ENCODE measurements at places on chromosomes 5 and 9.
A peak's percentile ranks its signal among the peaks of the same experiment; 100 is the strongest.

DNA sequence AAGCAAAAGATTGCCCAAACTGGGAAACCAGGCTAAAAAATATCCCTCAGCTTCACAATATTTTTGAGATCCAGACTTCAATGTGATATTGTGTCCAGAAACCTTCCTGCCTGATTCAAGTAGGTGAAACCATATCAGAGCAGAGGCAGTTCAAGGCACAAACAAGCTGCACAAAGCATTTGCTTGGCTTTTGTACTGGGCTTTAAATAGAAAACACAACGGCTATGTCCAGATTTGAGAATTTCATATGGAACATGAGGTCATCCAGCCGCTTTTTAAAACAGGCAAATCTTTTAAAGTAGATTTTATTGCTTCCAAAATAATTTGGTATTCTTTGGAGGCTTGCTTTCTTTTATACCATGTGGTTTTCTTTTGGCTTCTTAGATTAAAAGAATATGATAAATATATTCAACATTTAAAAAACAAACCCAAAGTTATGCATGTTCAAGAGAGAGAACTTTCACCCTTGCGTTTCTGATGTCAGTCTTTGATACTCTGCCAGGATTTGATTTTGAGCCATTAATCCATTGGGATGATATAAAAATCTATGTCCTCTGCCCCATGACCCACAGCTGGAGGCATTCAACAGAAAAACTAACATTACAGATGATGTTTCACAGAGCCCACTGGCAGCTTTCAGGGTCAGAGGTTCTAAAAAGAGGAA, 29.0 kb upstream of the CCDC112 start:
- no peak for DNase-seq

DNA sequence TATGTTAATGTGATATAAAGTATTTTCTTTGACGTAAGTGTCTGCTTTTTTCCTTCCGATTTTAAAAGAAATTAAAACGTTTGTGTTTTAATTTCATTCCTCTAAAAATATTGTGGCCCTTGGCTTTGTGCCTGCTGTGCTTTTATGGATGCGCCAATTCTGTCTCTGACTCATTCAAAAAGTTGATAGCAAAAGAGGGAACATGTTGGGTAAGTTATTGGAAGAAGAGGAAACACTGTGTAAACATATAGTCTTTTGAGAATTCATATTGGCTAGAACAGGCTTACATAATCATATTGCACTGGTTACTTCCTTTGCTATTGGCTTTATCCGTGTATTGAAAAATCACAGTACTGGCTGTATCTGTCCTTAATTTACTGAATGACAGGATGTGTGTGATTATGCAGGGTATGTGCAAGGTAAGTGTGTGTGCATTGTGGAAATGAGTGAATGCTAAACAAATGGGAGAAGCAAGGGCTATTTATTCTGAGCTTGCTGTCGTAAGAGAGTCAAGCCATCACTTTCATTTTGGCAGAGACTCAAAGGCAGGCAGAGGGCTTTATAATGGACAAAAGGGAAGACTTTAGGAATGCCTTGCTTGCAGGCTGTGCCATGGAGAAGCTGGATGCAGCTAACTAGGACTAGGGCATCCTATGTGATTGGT, 67.8 kb downstream of the SGCD start:
- DNase-seq: no peak

GRCh38 chr9:134381671-134382516, 55.6 kb downstream of the RXRA start:
- no peak for DNase-seq

- DNase-seq: no peak
Measured at GRCh38 chr9:5832071-5832537, 813 bp downstream of the ERMP1 start.

DNA sequence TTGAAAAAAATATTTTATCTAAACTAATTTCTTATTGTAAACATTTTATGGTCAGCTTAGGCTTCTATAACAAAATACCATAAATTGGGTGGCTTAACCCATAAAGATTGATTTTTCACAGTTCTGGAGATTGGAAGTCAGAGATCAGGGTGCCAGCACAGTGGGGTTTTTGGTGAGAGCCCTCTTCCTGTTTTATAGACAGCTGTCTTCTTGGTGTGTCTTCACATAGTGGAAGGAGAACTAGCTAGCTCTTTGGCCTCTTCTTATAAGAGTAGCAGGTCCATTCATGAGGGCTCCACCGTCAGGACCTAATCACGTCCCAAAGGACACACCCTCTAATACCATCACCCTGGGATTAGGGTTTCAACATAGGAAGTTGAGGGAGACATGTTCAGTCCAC, 26.6 kb downstream of the OTULINL start:
- DNase-seq: no peak

GRCh38 chr5:31153521-31153920, 40.0 kb upstream of the CDH6 start:
- DNase-seq: peak; percentile 65

DNA sequence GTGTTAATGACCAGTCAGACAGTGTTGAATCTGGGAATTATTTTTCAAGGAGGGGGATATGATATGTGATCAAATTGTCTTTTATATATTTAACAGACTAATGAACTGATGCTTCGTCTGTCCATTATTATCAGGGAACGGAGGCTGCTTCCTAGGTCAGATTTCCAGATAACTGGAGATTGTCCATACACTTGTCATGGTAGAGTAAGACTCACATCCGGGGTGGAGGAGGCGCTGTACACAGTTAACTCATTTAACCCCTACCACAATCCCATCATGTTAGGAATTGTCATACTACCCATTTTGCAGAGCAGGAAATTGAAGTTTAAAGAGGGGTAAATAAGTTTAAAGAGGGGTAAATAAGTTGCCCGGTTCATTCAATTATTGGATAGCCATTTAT, 55.9 kb downstream of the ARHGAP26 start:
- DNase-seq: no peak

GRCh38 chr9:133204335-133204992, 4.6 kb downstream of the OBP2B start:
- DNase-seq: no peak

GRCh38 chr5:64971513-64971912, 202.8 kb downstream of the CWC27 start:
- peak; percentile 44 for DNase-seq

DNA sequence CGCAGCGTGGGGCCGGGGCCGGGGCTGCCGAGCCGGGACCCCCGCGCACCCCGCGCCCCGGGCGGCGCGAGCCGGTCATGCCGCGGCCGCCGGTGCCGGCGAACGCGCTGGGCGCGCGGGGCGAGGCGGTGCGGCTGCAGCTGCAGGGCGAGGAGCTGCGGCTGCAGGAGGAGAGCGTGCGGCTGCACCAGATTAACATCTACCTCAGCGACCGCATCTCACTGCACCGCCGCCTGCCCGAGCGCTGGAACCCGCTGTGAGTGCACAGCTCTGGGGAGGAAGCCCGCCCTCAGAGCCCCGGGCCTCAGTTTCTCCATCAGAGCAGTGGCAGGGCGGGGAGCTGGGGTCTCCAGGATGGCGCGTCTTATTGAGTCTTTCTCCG, 335 bp downstream of the GALNT12 start:
- DNase-seq: no peak

- DNase-seq: no peak
Measured at GRCh38 chr9:98879963-98880310, 63.8 kb upstream of the COL15A1 start.

- no peak for DNase-seq
Measured at GRCh38 chr5:68319706-68320412, 104.3 kb downstream of the PIK3R1 start.

- DNase-seq: no peak
Measured at GRCh38 chr9:68975365-68976043, 38.4 kb downstream of the PRKACG start.

GRCh38 chr5:90334741-90335140, 74.8 kb downstream of the CETN3 start:
- DNase-seq: no peak

- no peak for DNase-seq
Measured at GRCh38 chr9:119234636-119235035, 134.6 kb downstream of the BRINP1 start.

DNA sequence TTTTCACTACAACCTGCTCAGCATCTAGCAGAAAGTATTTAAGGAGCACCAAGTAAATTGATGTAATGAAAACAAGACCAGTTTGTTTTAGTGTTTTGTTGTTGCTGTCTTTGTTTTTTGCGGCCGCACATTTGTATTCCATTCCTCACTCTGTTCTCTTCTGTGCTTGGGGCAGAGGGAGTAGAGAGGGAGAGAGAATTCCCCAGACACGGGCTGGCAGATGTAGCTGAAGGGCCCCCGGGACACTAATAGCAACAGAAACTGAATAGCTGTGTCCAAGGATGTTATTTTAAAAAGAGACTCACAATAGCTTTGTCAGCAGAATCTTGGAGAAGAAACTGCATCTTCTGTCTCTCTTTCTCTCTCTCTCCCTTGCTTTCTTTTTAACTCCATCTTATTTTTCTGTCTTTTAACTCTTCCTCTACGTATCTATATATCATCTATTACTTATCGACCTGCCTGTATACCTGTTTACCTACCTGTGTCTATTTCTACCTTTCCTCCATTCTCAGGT, 145.3 kb downstream of the PAPPA start:
- no peak for DNase-seq

- no peak for DNase-seq
Measured at GRCh38 chr5:126677121-126677520, 76.4 kb downstream of the PHAX start.

DNA sequence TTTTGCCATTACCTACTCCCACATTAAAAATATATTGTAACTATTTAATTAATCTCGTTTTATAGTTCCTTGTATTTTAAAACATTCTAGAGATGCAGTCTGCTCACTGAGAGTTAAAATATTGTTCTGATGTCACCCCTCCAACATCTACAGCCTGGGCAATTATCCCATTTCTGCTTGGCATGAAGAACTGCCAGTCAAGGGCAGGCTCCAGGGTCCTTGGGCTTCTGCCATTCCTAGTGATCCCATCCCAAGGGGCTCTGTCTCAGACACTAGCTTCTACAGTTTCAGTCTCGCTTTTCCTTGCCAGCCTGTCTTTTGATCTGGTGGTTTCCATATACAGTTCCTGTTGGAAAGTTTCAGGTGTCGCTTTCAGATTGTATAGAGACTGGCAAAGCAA, 287.2 kb downstream of the TMEM232 start:
- DNase-seq: no peak

Measured in cardiac fibroblast (primary cell).